Activated T-helper 2 cell treated with anti-CD3 and anti-CD28 coated beads, Interferon-gamma antibody, Interleukin-2, Interleukin-4, amounts not matched to agents 10 μg/mL and 5 μg/mL and 100 μg/mL, durations not matched to agents 14 hours and 24 hours and 36 hours (primary cell): ENCODE measurements at places on chromosomes 5 and 9. TPM values are rescaled to one million over a fixed set of nuclear protein-coding genes. Genes with fewer than 3 reads are reported as not detected.

BAAT gene
- not detected in 2 replicates for total RNA-seq

EPB41L4A gene
- 0.34 and 0.68 TPM in 2 replicates for total RNA-seq

ZCCHC7 gene
- 22.1 and 26.1 TPM in 2 replicates for total RNA-seq

DNA sequence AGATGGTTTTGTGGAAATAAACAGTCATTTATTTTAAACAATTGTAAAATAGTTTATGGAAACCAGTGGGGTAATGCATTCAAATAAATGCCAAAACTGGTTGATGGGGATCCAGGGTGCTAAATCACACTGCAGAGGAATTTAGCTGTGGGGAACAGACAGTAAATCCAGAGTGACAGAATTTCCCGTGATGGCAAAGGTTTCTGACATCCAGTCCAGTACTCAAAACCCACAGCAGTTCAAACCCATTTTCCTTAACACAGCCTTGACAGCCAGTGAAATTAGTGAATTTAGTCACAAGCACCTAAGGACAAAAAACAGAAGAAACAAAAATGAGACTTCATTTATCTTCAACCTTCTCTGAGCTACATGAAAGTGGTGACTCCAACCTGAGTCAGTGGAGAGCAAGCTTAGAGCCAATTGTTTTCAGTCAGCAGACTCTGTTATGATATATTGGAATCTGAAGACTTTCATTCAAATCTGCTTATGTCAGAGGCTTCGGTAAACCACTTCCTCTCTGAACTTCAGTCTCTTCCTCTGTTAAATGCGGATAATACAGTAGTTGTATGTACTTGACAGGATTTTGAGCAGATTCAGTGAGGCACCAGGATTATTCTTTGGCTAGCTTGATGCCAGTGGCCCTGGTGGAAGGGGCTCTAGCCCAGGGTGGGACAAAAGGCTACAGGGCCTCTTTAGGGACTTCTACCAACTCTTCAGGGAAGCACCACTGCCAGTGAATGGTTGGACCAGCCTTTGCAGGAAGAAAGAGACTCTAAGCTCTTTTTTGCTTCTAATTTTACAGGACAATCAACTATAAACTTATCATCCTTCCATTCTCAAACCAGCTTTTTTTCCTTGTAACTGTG is 185.3 kb downstream of the MAPKAP1 start:
- peak overlapping the region; percentile 91 for H3K27ac ChIP-seq
- H3K4me3 ChIP-seq: peak overlapping the region; percentile 51
- H3K4me1 ChIP-seq: peaks cover 50% of the 10 kb centered on the region
- H3K27me3 ChIP-seq: no peaks in the 10 kb centered on the region

DNA sequence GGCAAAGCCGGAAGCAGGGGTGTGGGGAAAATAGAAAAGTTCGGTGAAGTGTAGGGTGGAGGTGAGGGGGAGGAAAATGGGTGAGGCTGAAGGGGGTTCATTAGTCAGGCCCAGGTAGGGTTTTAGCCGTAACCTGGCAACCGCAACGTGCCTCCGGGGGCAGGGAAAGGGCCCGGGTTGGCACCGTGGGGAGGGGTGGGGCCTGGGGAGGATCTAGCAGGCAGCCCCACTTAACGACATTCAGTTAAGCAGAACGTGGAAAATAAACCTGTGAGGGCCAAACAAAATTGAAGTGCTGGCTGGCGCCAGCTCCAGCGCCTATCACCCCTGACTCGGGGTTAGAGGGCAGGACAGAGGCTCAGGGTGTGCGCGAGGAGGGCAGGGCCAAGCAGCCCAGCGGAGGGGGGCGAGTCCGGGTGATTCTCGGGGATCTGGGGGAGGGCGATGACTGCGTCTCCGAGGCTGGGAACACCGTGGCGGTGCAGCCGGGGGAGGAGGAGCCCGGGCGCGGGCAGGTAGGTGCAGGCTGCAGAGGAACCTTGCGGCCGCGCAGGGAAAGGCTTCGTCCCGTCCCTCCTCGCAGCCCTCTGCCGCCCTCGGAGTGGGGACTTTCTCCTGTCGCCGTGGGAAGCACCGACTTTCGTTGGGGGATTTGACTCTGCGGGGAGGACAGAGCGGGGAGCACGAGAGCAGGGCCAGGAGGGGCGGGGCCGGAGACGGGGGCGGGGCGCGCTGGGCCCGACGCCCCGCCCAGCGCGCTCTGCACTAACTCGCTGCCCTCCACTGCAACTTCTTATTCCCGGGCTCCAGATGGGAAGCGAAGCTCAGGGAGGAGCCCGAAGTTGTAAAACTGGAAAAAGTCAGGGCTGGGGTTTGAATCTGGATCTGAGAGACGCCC is 5.1 kb downstream of the RGS14 start:
- H3K4me1 ChIP-seq: peaks cover 51% of the 10 kb centered on the region
- no peaks in the 10 kb centered on the region for H3K27me3 ChIP-seq
- H3K36me3 ChIP-seq: peaks cover 28% of the 10 kb centered on the region
- peak overlapping the region; percentile 43 for H3K27ac ChIP-seq
- peak; percentile 44 for DNase-seq

DNA sequence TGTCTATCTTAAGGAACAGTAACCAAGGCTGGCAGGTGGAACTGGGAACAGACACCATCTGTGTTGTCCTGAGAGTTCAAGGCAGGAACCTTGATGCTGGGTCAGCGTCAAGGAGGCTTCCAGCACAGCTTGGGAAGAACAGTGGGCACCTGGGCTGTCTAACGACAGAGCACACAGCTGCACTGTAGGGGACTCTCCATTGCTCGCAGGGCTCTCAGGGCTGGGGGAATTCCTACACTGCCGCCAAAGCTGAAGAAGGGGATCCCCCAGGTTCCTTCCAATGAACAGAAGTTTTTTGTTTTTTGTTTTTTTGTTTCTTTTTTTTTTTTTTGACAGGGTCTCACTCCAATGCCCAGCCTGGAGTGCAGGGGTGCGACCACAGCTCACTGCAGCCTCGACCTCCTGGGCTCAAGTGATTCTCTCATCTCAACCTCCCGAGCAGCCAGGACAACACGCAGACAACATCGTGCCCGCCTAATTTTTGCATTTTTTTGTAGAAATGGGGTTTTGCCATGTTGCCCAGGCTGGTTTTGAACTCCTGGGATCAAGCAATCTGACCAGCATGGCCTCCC is 81.9 kb downstream of the PTPN3 start:
- H3K27me3 ChIP-seq: peaks cover under 1% of the 10 kb centered on the region
- H3K4me3 ChIP-seq: peak overlapping the region; percentile 28
- H3K36me3 ChIP-seq: peaks cover 32% of the 10 kb centered on the region

DNA sequence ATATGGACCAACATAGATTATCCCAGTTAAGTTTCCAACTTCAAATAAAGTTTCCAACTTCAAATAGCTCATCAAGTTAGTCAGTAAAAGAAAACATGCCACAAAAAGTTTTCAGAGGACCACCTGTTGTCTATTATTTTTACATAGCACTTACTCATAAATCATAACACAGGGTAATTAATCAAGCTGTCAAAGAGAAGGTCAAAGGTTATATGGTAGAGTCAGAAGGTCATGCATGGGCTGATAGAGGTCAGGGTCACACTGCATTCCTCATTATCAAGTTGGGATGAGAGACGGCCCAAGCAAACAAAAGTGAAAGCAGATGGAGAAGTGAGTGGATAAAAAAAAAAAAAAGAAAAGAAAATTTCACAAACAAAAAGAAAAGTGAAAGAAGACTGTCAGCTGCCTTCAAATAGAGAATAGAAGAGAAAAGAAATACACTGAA is 145.5 kb upstream of the POU5F2 start:
- no peak overlapping the region for H3K27ac ChIP-seq
- peak overlapping the region; percentile 46 for H3K4me3 ChIP-seq
- H3K36me3 ChIP-seq: no peaks in the 10 kb centered on the region

GRCh38 chr9:81083854-81084512 is 605.4 kb downstream of the TLE1 start:
- H3K36me3 ChIP-seq: no peaks in the 10 kb centered on the region
- H3K27ac ChIP-seq: no peak overlapping the region
- no peak for DNase-seq
- no peaks in the 10 kb centered on the region for H3K27me3 ChIP-seq
- H3K4me3 ChIP-seq: no peak overlapping the region

- no peak overlapping the region for H3K27ac ChIP-seq
- H3K4me3 ChIP-seq: no peak overlapping the region
These were observed 9.1 kb downstream of the BRD3 start for GRCh38 chr9:134058716-134059115.

GRCh38 chr9:35649431-35650340 is 1.0 kb downstream of the SIT1 start:
- peaks cover 46% of the 10 kb centered on the region for H3K4me1 ChIP-seq
- no peaks in the 10 kb centered on the region for H3K27me3 ChIP-seq
- H3K36me3 ChIP-seq: peaks cover 22% of the 10 kb centered on the region
- H3K4me3 ChIP-seq: peak overlapping the region; percentile 96
- peak overlapping the region; percentile 70 for H3K27ac ChIP-seq

GRCh38 chr9:31573561-31573960 is 810.9 kb upstream of the ACO1 start:
- no peak overlapping the region for H3K4me3 ChIP-seq
- DNase-seq: no peak
- H3K36me3 ChIP-seq: no peaks in the 10 kb centered on the region
- H3K27ac ChIP-seq: no peak overlapping the region
- no peaks in the 10 kb centered on the region for H3K27me3 ChIP-seq
